Left ventricle myocardium inferior (tissue), 1 donor: ENCODE measurements at places on chromosomes 7 and 10.
A peak's percentile ranks its signal among the peaks of the same experiment; 100 is the strongest.

DNA sequence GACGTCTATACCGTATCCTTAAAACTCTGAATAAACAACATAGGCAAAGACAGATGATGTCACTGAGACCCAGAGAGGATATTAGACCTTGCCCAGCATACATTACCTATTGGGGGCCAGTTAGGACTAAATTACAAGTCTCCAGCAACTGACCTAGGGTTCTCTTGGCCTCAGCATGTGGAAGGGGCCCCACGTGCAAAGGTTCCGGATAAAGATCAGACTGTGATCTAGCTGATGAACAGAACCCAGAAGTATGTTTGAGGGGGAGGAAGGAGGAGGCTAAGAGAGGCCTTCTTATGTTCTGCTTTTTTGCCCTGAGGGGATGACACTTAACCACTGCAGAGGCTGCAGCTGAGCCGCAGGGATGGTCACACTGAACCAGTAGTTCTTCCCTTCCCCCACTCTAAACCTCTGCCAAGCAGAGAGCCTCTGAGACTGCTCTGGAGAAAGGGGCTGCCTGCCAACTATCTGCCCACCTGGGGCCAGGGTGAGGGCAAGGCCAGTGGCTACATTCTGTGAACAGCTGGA lies 24.0 kb upstream of the KMT2C start:
- DNase-seq: peak; percentile 18

DNA sequence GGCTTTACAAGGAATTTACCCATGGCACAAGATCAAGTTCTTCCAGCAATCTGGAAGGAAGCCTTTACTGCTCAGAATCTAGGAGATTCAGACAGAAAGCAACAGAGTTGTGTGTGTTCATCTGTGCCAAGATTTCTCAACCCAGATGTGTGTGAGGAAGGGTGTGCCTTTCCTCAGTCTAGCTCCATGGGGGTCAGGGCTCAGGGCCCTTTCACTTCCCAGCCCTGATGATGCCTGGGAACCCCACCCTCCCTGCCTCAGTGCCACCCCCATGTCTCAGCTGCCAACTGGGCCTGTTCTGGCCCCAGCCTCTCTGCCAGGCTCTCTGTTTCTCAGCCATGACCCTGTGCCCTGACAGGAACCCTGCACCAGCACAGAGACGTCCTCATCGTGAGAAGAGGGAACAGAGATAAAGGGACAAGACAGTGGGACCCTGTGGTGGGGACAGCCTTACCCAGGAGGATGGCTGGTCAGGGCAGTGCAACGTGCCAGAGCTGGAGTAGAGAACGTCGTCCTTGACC lies 102.0 kb downstream of the VIPR2 start:
- DNase-seq: no peak

GRCh38 chr7:137371616-137372015 lies 28.1 kb upstream of the PTN start:
- DNase-seq: no peak

DNA sequence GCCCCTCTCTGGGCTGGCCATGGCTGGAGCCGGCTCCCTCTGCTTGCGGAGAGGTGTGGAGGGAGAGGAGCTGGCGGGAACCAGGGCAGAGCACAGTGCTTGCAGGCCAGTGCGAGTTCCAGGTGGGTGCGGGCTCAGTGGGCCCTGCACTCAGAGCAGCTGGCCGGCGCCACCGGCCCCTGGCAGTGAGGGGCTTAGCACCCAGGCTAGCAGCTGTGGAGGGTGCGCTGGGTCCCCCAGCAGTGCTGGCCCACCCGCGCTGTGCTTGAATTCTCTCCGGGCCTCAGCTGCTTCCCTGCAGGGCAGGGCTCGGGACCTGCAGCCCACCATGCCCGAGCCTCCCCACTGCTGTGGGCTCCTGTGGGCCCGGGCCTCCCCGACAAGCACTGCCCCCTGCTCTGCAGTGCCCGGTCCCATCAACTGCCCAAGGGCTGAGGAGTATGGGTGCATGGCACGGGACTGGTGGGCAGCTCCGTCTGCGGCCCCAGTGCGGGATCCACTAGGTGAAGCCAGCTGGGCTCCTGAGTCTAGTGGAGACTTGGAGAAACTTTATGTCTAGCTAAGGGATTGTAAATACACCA lies 61.2 kb upstream of the AGR3 start:
- no peak for DNase-seq

DNA sequence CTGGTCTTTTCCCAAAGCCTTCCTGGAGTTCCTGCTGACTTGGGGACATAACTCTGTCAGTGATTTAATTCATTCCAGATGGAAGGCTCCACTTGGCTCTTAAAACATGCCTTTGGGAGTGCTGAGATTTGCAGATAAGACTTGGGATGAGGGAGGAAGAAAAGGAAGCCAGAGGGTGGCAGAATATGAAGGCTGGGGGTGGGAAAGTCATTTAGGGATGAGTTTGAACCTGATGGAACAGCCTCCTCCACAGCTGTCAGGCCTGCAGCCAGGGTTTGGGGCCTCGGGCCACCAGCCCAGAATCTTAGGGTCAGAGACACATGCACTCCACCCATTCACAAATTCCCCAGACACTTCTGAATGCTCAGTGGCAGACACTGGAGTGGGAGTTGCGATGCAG lies 28.4 kb upstream of the EIF5AL1 start:
- DNase-seq: peak; percentile 78
